ENCODE measurements at places on chromosomes 7 and 10.
A peak's percentile ranks its signal among the peaks of the same experiment; 100 is the strongest.

GRCh38 chr10:112695539-112695938, 248.5 kb downstream of the VTI1A start:
- DNase-seq = no peak

DNA sequence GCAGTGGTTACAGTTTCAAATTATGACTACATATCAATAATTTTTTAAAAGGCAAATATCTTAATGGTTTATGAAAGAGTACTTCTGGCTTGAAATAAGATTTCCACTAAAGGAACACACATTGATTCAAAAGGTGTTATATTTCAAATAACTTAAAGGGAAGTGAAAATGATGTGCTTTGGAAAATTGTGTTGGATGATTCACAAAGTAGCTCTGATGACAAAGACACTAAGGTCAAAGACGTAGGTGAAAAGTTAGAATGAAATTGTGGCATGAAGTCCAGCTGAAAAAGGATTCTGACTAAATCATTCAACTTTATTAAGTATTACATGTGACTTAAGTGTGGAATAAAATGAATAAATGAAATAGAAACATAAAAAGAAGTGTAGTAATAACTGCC, 20.8 kb upstream of the OR2A5 start:
- DNase-seq = no peak

DNA sequence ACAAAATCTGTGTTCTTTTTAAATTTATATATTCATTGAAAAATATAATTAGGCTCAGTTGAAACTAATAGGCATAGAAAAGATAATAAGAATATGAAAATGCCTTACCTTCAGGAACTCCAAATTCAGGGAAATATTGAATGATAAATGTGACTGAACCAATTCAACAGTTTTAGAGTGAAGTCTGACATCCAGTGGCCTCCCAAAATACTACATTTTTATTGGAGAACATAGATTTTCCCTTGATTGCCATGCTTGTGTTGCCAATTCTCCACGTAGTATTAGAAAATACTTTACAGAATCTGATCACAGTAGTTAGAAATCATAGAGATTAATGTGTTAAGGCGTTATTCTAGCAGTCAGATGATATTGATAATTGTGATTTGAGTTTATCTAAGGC, 1246.7 kb downstream of the GATA3 start:
- no peak for DNase-seq

DNA sequence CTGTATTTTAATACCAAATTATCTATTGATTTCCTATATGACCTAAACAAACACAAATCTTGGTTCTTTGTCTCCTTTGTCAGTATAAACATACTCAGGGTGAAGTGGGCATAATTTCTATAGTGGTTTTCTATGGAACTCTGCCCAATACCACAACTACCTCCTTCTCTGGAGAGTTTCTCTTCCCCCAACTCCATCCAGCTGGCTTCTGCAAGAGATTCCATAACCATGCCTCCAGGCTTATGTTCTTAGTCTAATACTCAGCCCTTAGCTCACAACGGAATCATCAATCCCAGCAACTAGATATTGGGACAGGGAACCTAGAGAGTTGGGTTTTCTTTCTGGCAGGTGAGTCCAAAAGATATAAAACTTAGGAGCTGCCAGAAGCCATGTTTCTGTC, 127.3 kb downstream of the TRIL start:
- DNase-seq = no peak

- peak; percentile 41 for DNase-seq
Observed at GRCh38 chr7:130365511-130366441, 14.5 kb upstream of the CPA1 start.

- no peak for DNase-seq
Observed at GRCh38 chr7:117157241-117158209, 165.3 kb downstream of the WNT2 start.

DNA sequence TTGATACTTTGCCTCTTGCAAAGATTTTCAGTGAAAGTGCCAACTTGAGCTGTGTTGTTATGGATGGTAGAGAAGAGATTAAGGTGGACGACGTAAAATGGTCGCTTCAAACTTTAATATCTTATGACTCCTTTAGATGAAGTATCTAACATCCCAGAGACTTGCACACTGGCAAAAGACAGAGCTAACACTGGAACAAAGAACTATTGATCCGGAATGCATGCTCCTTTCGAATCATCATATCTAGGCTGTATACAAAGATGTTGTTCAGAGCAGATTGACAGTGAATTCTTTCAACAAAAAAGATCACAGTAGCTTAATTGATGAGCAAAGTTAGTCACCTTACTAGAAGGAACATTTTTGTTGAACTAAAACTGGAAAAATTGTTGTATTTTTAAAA, 592.7 kb downstream of the NXPH1 start:
- no peak for DNase-seq

DNA sequence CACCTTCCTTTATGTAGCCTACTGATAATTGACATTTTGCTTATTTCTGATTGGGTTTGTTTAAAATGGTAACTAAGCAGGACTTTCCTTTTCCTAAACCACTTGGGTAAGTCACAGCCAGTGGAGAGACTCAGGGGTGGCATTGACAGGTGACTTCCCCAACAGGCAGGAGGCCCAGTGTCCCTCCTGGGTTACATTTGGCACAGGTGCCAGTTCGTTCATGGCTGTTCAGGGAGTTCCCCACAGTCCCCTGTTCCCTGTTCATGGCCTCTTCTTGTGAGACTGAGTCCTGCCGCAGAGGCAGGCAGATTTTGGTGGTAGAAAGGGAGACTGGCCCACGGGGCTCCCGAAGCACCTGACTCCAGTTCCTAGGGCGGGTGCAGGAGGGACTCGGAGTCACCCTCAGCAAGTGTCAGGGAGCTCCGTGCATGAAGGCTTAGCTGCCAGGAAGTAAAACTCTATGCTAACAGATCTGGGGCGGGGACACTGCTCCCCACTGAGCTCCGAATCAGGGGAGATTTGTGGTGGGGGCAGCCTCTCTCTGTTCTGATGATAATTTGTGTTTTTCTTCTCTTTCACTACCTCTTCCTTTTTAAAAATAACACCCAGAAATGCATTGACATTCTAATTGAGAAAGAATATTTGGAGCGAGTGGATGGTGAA, 84.1 kb downstream of the EZH2 start:
- no peak for DNase-seq

DNA sequence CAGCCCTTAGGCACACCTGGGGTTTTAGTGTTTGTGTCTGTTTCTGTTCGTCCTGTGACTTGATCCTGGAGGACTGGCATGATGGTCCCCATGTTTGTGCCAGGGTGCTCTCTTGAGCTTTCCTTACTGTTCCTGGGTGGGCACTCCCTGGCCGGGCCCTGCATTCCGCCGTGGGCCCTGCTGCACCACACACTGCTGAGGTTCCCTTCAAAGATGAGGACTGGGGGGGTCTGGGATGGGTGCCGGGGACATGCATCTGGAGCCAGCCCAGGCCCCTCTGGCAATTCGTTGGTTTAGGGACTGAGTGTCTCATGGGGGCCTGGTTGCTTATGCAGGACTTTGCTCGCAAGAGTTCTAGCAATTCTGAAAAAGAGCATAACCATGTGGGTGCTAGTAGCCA, 4.7 kb downstream of the AGAP3 start:
- DNase-seq = no peak

DNA sequence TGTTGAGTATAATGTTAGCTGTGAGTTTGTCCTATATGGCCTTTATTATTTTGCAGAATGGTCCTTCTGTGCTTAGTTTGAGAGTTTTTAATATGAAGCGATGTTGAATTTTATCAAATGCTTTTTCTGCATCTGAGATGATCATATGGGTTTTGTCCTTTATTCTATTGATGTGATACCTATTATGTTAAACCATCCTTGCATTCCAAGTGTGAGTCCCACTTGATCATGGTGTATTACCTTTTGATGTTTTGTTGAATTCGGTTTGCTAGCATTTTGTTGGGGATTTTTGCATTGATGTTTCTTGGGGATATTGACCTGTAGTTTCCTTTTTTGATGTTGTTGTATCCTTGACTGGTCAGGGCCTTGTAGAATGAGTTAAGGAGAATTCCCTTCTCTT, 166.4 kb downstream of the MLLT10 start:
- DNase-seq = peak; percentile 6

DNA sequence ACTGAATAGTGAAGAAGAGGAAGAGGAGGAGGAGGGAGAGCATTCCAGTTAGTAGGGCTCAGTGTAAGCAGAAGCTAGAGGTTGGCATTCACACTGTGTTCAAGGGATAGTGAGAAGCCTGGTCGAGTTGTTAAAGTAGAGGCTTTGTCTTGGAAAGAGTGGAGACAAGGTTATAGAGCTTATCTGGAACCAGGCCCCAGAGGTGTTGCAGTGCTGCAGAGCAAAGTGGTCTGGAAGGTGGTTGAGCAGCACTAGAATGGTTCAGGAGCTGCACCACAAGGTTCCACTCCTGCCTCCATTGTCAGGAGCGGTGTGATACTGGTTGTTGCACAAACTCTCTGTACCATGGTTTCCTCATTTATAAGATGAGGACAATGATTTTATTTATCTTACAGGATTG, 8.8 kb upstream of the PCGF5 start:
- DNase-seq = no peak

DNA sequence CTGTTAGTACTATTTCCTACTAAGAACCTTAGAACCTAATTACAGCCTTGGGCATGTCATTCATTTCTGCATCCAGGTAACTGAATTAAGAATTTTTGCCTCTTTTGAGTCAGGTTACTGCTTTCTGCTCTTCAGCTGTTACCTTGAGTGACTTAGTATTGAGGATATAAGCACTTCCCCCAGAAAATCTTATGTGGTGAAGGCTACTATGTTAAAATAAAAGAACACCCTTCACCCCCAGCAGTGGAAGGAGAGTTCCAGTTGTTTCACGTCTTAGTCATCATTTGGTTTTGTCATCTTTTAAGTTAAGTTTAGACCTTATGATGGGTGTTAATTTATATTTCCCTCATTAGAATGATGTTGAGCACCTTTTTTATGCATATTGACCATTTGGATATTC, 82.8 kb downstream of the GLCCI1 start:
- DNase-seq = no peak

GRCh38 chr10:87503886-87504285, 807 bp upstream of the MINPP1 start:
- DNase-seq = peak; percentile 2

- no peak for DNase-seq
Observed at GRCh38 chr7:105010504-105011130, 3.4 kb upstream of the KMT2E start.

DNA sequence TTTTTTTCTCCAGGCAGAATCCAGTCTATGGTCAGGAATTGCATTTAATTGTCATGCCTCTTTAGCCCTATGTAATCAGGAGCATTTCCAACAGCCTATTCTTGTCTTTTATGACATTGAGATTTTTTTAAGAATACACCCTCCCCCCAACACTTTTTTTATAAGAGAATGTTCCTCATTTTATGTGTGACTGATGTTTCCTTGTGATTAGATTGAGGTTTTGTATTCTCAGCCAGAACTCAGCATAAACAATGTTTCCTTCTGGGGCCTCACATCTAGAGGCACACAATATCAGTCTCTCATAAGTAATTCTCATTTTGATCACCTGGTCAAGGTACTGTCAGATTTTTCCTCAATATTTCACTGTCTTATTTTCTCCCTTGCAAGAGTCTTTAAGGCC, 193.4 kb upstream of the PDE1C start:
- DNase-seq = no peak

DNA sequence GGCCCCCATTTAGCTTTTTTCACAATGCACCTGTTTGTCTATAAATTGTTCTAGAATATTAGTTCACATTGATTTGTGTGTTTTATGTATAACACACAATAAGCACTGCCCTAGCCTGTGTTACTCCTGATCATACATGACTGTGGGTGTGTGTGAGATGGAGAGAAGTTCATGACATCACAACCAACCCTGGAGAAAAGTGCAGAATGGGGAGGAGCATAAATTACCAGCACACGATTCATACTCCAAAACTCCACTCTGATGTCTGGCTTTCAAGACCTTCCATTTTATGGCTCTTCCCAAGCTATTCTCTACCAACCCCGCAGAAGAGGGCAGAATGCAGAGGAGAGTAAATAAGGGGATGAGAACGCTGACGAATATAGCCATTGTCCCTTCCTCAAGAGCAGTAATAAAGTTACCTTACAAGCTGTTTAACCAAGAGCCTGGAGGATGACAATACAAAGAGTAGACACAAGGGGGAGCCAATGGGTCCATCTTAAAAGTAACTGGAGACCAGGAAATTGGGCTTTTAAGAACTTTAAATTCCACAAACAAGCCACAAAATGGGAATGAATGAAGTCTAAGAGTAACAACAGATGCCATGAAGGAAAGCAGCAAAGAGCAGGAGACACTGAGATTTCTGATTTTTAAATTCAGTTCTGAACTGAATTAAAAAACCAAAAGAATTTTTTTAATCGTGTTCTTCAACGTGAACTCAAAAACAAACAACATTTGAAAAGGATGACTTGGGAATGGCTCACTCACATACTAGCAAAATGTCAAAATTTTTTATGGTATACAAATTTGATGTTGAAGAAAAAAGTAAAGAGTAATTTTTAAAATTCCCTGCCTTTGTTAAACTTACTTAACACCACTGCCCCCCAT, 159.6 kb downstream of the PARD3 start:
- DNase-seq = peak; percentile 72

DNA sequence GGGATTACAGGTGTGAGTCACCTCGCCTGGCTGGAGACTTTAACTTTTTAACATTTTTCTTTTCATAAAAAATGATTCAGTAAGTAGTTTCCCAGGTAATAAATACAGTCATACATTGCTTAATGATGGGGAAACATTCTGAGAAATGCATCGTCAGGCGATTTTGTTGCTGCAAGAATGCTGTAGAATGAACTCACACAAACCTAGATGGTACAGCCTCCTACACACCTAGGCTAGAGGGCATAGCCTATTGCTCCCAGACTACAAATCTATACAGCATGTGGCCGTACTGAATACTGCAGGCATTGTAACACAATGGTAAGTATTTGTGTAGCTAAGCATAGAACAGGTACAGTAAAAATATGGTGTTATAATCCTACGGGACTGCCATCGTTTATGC, 108.5 kb upstream of the SFMBT2 start:
- DNase-seq = no peak

DNA sequence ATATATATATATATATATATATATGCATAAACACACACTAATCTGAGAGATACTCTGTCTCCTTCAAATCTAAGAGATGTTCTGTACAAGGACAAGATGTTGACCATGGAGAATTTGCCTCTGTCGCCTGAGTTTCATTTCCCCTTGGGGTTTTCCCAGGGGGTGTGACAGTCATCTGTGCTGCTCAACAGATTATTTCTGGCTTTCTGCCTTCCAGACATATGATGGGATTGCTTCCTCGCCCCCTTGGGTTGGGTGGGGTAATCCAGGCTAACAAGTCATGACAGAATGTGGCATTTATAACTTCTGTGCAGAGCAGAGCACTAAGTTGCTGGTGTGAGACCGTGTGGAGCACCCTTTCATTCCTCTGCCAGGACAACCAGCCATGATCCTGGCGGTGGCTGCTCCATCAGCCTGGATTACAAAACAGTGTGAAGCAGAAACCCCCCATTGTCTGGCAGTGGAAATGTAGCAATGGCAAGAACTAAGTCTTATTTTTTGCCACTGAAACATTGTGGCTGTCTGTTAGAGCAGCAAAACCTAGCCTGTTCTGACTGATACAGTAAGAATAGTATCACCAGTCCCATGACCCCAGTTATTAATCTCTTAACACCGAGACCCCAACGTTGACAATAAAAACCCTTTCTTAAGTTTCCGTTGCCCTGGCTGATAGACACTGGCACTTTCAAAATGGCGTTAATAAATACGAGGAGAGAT, 13.7 kb upstream of the USP6NL start:
- no peak for DNase-seq

Measured in neural progenitor cell (in vitro differentiated cells).